ENCODE measurements at places on chromosomes 12 and 14.
A peak's percentile ranks its signal among the peaks of the same experiment; 100 is the strongest.

DNA sequence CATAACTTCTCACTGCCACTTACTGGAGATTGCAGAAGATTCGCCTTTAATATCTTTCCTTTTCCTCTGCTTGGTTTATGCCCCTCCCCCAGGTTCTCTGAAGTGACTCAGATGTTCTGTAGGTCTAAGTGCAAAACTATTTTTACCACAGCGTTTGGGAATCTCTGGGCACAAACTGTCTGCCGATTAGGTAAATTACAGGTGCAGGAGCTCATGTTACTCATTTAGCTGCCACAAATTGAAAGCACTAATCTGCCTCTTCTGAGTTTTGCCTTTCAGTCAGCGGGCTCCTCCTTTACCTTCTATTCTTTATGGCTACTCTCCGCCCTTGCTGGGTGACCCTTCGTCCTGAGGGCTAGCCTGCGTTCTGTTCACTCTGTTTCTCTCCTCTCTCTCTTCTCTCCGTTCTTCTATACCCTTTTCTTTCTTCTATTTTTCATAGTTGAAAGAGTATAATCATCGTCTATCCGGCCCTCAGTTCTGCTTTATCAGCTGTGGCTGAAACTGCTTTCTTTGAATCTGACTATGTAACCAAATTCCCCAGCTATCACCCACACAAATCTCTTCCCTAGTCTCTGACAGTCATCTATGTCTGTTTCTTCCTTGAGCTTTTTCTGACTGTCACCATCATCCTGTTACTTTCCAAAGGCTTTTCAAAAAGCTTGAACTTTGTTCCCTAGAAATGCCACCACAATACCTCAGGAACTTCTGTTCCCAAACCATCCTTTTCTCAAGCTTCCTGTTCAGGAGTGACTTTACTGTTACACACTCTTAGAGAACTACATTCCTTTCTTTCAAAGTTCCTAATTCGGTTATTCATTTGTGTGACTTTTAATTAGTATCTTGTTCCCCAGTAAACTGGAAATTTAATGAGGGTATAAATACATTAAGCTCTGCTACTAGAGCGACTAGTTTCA is 4.3 kb upstream of the MYF6 start:
- DNase-seq = no peak

- DNase-seq = no peak
Measured at GRCh38 chr12:29731591-29731990, 52.2 kb downstream of the TMTC1 start.

DNA sequence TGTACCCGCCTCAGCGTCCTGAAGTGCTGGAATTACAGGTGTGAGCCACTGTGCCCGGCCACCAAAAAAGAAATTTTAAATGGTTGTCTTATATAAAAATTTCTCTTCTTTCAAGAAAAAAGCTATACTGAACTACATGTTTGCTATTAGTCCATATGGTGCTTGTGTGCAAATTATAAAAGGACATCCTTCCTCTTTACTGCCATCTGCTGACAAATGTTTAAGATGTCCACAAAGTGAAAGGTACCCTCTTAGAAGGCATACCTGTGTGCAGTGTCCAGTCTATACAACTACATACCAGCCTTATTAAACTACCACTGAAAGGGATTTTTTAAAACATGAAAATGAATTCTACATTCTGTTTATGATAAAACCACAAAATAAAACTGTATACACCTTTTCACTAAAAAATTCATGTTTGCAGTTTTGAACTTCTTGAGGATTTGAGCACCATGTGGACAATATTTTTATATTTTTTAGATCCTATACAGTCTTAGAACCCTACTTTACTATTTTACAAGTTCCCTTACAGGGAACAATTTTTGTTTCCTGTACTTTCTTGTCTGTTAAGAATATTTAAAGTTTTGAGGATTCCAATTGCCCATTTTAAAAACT is 32.8 kb upstream of the TOMM20L start:
- peak; percentile 56 for DNase-seq

DNA sequence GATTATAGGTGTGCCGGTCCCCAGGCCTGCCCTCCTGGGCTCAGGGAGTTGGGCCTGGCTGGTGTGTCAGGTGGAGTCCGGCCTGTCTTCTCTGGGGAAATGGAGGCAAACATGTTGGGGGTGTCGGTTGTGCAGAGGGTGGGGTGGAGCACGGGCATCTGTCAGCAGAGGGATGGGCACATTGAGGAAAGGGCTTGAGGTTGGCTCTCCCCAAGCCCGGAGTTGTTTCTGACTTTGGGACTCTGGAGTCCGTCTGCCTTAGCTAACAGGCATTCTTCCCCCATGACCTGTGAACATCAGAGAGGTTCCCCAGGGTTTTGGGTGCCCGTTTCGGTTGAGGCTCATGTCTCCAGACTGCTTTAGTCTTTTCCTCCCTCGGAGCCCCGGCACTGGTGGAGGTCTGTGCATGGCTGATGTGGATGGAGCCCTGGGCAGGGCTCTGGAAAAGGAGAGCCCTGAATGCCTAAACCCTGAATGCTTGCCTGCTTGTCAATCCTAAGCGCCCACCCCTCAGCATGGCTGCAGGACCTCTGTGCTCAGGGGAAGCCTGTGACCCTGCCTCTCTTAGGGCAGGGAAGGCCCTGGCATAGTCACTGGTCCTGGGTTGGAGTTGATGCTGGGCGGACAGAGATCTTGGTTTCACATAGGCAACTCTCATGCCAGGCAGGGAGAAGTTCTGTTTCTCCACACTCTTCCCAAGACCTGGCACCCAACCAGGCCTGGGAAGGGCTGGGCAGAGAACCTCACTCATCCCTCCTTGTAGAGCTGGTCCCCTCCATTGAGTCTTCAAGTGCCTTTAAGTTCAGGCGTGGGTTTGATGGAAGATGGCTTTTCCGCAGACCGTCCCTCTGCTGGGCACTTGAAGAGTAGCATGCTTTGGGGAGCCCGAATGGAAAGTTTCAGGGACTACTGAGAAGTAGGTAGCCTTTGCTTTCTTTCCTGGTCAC is 12.9 kb downstream of the NYNRIN start:
- peak; percentile 53 for DNase-seq

- DNase-seq = no peak
Measured at GRCh38 chr14:87772854-87773253, 220.1 kb downstream of the GALC start.

GRCh38 chr12:118650586-118650960 is 274.2 kb downstream of the SUDS3 start:
- DNase-seq = no peak

All from CD4-positive, alpha-beta T cell treated with Interleukin-17A for 1 hour (primary cell).